ENCODE measurements at places on chromosomes 1 and 21.
A peak's percentile ranks its signal among the peaks of the same experiment; 100 is the strongest.

- DNase-seq, result no peak
Measured at GRCh38 chr1:178486100-178487069, 10.4 kb downstream of the CLEC20A start.

- DNase-seq, result no peak
Measured at GRCh38 chr1:48469616-48470480, 2.2 kb downstream of the SPATA6 start.

DNA sequence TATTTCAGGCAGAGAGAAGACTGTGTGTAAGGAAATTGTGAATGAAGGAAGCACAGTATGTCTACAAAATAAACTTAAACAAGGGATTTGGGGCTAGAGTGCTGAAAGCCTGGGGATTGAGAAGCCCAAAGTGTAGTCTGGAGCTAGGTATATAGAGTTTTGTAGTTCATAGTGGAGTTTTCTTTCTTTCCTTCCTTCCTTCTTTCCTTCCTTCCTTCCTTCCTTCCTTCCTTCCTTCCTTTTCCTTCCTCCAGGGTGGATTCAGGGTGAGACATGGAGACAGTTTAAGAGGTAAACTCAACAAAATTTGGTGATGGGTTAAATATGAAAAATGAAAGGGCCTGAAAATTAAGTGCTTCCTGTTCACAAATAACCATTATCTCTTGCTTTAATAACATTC, 757.8 kb upstream of the CXADR start:
- DNase-seq, result no peak

- no peak for DNase-seq
Measured at GRCh38 chr1:72117621-72118020, 164.7 kb downstream of the NEGR1 start.

- no peak for DNase-seq
Measured at GRCh38 chr1:2340918-2341254, 50.5 kb downstream of the MORN1 start.

DNA sequence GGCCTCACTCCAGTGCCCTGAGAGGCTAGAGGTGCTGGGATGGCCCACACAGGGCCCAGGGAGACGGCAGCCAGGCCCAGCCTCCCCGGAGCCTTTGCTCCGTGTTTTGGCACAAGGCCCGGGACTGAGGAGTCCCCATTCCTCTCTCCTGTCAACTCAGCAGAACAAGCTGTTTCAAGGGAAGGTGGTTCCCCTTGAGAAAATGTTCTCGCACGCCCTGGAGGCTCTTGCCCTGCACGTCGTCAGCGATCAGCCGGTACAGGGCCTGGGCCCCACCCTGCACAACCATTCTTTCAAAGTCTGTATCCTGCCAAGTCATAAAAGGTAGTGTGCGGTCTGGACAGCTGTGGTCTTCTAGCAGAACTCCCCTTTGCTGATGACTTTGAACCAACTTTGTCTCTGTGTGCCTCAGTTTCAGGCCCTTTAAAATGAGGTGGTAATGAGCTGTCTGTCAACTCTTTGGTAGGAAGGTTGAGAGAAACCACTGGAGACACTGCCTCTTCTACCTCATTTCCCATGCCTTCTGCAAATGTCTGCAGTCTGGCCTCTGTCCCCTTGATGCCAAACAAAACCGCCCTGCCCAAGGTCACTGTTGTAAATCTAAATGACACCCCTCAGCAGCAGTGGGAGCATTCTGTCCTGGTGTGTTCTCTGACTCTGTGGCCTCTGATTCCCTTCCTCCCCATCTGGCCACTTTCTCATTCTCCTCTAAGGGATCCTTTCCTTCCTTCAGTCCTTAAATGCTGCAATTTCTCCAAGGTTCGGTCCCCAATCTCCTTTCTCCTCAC, 138.6 kb upstream of the JUN start:
- DNase-seq, result peak; percentile 26

GRCh38 chr21:15627011-15627410, 102.8 kb upstream of the USP25 start:
- DNase-seq, result no peak

- DNase-seq, result no peak
Measured at GRCh38 chr1:82366689-82367088, 566.0 kb downstream of the ADGRL2 start.

- no peak for DNase-seq
Measured at GRCh38 chr1:78101514-78101913, 55.7 kb downstream of the GIPC2 start.

DNA sequence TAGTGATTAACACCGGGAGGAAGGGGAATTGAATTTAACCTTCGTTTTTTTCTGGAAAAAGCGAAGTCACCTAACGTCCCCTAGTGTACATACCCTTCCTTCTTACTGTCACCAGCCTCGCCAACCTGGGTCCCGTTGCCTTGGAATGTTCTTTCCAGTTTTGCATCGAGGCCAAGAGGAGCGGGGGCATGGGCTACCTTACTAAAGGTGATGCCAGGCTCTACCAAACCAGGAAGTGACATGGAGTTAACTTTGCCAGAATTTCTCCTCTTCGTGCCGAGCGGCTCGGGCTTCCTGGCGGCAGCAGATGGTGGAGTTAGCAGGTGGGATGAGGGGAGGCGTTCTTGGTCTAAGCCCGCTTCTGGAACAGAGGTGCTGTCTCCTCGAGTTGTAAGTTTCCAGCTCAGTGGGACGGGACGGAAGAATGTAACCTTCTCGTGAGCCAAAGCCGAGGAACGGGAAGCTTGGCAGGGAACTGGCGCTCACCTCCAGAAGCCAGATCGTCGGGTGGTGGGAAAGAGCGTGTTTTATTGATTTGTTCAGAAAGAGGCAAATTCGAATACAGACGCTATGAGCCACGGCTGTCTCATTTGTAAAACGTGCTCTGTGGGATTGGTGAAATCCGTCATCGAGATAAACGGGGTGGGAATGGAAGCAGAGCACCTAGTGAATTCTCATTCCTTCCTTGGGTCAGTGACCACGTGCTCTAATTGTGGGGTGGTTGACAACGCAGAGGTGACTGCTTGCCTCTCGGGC, 486 bp downstream of the NIPAL3 start:
- peak; percentile 81 for DNase-seq

DNA sequence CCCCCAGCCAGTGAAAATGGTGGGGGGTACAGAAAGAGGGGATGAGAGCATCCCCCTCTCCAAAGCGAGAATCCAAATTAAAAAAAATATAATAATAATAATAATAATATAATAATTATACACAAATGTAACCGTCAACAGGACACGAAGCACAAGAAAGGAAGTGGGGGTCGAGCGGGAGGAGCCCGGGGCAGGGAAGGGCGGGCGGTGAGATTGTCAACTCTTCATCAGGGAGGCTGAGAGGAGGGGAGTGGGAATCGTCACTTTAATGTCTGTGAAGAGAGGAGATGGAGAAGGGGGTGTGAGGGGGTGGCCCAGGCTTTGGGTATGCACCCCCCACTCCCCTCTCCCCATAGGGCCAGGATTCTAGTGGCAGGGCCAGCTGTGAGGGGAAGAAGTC, 33.2 kb downstream of the MEF2D start:
- no peak for DNase-seq

GRCh38 chr1:65979136-65980044, 186.7 kb downstream of the PDE4B start:
- no peak for DNase-seq

- DNase-seq, result no peak
Measured at GRCh38 chr1:197557302-197557701, 218.0 kb downstream of the DENND1B start.

GRCh38 chr21:46660505-46660904, 25.0 kb downstream of the PRMT2 start:
- no peak for DNase-seq

- no peak for DNase-seq
Measured at GRCh38 chr1:38476850-38477178, 382.8 kb downstream of the RRAGC start.

- no peak for DNase-seq
Measured at GRCh38 chr1:227170361-227171166, 147.7 kb downstream of the CDC42BPA start.

DNA sequence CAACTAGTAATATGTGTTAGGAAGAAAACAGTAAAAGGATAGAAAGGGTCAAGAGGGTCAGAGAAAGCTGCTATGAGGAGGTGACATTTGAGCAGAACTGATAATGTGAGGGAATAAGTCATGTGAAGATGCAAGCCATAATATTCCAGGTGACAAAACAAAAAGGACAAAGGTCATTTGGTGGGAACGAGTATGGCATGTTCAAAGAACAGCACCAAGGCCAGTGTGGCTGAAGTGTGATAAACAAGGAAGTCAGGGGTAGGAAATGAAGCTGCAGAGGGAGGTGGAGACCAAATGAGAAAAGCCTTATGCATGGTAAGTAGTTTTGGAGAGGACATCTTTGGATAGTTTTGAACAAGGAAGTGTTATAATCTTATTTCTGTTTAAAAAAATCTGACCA, 46.7 kb downstream of the LPGAT1 start:
- DNase-seq, result no peak

DNA sequence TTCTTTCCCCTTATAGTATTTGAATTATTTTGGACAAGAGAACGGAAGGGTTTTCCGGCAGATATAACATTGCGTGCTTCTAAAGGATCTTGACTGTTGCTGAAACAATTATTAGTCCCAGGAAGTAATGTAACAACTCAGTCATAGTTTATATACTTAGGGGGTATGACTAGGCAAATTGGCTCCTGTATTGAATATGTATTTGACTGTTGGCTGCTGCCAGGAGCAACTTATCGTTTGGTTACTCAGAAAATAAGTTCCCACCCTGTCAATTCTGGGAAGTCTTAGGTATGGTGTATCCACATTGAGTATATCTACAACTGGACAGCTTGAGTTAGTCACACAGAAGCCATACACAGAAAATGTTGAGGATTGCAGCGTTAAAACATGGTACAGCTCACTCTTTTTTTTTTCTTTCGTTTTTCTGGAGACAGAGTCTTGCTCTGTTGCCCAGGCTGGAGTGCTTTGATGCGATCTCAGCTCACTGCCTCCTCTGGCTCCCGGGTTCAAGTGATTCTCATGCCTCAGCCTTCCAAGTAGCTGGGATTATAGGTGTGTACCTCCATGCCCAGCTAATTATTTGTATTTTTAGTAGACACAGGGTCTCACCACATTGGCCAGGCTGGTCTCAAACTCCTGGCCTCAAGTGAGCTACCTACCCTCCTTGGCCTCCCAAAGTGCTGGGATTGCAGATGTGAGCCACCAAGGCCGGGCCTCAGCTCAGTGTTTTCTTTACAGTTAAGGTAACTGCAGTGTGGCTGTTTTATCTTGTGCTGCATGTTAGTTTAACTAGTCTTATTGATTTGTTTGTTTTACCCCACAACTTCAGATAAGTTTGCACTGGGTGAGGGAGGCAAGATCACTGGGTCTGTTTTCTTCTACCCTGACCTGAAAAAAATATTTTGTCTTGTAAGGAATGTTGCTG, 10.2 kb downstream of the SMAP2 start:
- DNase-seq, result no peak

DNA sequence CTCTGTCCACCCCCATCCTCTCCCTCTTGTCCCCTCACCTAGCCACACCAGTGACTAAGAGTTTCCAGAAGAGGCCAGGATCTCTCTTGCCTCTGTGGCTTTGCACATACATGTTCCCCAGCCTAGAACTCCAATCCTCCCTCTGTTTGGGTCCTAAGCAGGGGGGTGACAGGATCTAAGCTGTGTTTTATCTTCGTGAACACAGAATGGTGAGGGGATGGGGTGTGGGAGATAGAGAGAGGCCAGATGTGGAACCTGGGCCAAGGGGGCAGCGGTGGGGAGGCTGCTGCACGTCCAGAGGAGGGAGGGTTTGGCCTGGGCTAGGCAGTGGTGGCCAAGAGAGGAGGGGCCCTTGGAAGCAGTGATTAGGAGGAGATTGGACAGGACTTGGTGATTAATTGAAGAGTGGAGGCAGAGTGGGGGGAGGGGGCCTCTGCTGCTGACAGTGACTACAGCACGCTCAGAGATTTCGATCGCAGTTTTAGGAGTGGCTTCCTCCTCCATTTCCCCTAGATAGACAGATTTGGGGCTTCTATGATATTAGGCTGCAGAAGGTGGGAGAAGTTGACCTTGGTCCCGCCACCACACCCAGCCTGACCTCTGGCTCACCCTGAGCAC, 17.1 kb upstream of the ADGRB2 start:
- no peak for DNase-seq

GRCh38 chr1:82245345-82246014, 444.7 kb downstream of the ADGRL2 start:
- no peak for DNase-seq

- no peak for DNase-seq
Measured at GRCh38 chr1:15004396-15004795, 149.2 kb upstream of the TMEM51 start.

DNA sequence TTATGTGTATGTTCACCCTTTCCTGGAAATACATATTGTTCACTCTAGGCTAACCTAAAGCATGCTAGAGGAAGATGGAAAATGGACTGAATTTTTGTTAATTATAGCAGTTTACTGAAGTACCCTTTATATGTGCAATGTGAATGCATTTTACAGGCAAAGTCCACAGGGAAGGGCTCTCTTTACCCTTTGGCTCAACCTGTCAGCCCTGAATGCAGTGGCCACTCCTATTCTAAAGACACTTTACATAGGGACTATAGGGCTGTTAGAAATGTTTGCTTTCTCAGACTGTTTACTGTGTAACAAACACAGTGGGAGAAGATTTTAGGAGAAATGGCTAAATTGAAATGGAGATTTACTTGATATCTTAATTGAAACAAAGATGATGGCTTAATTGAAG, 78.5 kb downstream of the BRINP2 start:
- no peak for DNase-seq

GRCh38 chr1:14939527-14940284, 213.8 kb upstream of the TMEM51 start:
- DNase-seq, result no peak

- peak; percentile 45 for DNase-seq
Measured at GRCh38 chr1:184283999-184284398, 102.8 kb upstream of the C1orf21 start.

- no peak for DNase-seq
Measured at GRCh38 chr1:25675729-25676476, 59.3 kb downstream of the MAN1C1 start.

GRCh38 chr21:38327984-38328383, 71.2 kb downstream of the KCNJ15 start:
- no peak for DNase-seq

- no peak for DNase-seq
Measured at GRCh38 chr1:153544453-153545066, 1.0 kb downstream of the S100A4 start.

- DNase-seq, result peak; percentile 46
Measured at GRCh38 chr1:114099268-114099667, 54.4 kb downstream of the SYT6 start.

DNA sequence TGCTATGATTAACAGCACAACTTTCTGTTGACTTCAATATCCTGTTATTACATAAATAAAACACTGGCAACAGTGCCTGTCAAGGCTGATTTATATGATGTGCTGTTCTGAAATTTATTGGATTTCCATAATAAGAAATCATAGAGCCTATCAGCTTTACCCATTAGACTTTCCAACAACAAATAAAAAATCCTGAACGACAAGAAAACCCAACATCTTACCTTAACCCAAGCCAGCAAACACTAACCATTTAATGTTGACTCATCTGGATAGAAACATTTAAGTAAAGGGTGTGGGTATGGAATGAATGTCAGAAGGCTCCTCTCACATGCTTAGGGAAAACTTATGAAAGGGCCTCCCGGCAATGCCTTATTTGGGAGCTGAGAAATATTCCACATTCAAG, 165.1 kb downstream of the SLC45A1 start:
- DNase-seq, result no peak

Measured in NCI-H2171 treated with DMSO at 0.1 percent for 48 hours (cell line).